Suppressor macrophage (primary cell): ENCODE measurements at places on chromosomes 1 and 21.
A peak's percentile ranks its signal among the peaks of the same experiment; 100 is the strongest.

DNA sequence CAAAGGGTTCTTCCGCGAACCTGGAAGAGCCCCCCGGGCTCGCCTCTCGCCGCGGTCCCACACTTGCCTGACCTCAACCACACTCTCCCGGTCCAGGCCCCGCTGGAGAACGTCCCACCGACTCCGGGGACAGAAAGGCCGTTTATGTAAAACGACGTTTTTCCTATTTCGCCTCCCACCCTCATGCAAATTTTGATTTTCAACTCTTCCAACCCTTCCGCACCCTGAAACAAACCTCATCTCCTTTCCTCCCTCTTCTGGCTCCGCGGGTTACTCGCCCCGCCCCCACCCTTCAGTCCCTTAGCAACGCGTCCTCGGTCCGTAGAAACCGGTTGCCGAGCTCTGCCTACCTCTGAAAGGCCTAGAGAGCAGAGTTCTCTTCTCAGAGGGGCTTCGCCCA, at the start of gene C1orf141:
TSS of gene C1orf141 (minus strand) at position 276 of the 400 bp plus-strand sequence. CDS start 7,730 bp downstream, outside the sequence.
- peak; percentile 2 for DNase-seq

GRCh38 chr21:39387461-39388037, 38.7 kb upstream of the HMGN1 start:
- peak; percentile 94 for DNase-seq

GRCh38 chr1:245901565-245901964, 605.5 kb downstream of the SMYD3 start:
- DNase-seq = no peak

- DNase-seq = no peak
Measured at GRCh38 chr1:2975466-2976179, 45.6 kb upstream of the ACTRT2 start.

GRCh38 chr1:194474701-194475100, 1288.3 kb upstream of the B3GALT2 start:
- DNase-seq = no peak

GRCh38 chr1:165138960-165139359, 217.6 kb downstream of the LMX1A start:
- no peak for DNase-seq

DNA sequence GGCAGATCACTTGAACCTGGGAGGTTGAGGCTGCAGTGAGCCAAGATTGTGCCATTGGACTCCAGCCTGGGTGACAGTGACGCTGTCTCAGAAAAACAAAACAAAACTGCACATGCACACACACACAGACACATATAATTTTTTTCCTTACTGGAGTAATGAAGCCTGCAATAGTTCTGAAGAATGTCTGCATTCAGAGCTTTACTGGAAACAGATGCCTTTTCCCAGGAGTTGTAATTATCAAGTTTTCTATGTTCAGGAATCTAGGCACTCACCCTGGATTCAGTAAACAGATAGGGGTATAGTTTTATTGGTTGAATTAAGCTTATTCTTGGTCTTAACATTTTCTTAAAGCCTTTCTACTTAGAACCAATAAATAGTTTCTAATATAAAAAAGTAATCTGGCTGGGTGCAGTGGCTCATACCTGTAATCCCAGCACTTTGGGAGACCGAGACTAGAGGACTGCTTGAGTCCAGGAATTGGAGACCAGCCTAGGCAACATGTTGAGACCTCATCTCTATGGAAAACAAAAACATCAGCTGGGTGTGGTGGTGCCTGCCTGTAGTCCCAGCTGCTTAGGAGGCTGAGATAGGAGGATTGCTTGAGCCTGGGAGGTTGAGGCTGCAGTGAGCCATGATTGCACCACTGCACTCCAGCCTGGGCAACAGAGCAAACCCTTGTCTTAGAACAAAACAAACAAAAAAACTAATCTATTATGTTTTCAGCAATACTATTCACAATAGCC, 15.8 kb downstream of the SPEN start:
- DNase-seq = no peak

GRCh38 chr1:14968251-14968851, 185.2 kb upstream of the TMEM51 start:
- no peak for DNase-seq

- DNase-seq = no peak
Measured at GRCh38 chr1:164771619-164772361, 212.8 kb downstream of the PBX1 start.
